ENCODE measurements at places on chromosomes 16 and 17.

DNA sequence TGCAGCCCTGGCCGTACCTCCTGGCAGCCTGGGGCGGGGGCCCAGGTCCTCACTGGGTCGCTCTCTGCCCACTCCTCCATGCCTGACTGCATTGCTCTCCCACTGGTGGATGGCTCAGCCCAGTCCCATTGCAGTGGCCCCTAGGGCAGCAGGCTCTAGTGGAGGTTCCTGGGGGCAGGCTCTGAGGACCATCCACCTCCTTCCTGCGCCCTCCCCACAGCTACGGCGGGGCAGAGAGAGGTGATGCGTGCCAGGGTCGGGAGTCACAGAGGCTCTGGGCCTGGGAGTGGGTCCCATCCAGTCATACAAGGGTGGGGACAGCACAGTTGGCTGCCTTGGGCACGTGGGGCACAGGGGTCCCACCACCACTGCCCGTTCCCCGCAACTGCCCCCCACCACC is 44.0 kb upstream of the CLEC19A start:
- no peak for DNase-seq

DNA sequence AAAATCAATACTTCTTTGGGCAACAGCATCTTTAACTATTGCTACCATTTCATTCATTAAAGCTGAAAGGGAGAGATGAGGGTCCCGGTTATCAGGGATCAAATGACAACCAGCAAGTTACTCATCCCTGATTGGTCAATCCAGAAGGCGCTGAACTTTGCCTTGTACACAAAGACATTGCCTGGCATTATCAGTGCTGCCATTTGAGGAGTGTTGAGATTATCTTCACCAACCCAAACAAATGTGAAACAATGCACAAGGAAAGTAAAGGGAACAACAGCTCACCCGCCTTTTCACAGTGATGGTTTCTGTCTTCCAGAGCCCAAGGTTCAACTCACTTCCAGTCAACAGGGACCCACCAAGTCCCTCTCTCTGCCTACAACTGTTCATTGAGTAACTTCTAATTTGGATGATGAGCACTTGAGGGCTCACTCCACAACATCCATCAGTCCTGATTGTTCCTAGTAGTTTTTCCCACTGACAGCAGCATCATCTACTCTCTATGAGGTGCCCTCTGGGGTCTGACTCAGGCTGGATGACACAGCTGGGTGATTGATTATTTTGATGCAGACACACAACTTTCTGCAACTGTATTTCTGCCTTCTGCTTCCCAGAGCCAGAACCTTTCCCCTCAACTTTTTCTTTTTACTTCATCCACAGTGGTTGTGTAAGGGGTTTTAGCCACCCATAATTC is 32.0 kb downstream of the LYRM9 start:
- no peak for DNase-seq

GRCh38 chr16:66401610-66402009 is 25.5 kb upstream of the BEAN1 start:
- DNase-seq, result no peak

DNA sequence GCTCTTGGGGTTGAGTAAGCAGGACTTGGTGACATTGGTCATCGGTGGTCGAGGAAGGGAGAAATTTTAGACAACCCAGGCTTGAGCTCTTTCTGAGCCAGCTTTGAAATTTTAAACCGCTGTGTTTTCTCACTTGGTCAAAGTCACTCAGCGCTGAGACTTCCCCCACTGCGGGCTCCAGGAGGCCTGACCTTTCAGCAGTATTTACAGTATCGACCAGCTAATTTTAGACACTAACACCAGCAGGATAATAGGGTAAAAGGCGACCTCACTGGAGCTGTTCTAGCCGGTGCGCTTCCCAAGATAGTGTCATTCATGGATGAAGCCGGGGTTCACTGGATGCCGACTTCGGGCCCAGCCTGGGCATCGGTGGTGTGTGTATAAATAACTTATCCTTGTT is 29.7 kb upstream of the WSCD1 start:
- no peak for DNase-seq

- no peak for DNase-seq
Measured at GRCh38 chr16:88376835-88377726, 5.7 kb upstream of the ZNF469 start.

- DNase-seq, result no peak
Measured at GRCh38 chr17:82267575-82268379, 5.7 kb downstream of the CSNK1D start.

DNA sequence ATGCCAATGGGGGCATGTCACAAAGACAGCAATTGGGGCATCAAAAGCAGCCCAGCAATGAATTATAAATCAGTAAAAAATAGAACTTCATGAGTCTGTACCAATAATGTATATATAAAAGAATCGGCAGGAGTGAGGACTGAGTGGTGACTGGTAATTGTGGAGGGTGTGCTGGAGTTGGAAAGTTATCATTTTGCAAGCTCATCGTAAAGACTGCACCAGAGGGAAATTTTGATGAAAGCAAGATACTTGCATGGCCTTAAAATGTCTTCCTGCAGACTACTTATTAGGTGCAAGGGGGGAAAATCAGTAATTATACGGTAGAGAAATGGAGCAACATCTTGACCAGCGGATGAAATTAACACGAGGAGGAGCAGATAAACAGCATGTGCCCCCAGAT is 138.9 kb downstream of the AATF start:
- no peak for DNase-seq

DNA sequence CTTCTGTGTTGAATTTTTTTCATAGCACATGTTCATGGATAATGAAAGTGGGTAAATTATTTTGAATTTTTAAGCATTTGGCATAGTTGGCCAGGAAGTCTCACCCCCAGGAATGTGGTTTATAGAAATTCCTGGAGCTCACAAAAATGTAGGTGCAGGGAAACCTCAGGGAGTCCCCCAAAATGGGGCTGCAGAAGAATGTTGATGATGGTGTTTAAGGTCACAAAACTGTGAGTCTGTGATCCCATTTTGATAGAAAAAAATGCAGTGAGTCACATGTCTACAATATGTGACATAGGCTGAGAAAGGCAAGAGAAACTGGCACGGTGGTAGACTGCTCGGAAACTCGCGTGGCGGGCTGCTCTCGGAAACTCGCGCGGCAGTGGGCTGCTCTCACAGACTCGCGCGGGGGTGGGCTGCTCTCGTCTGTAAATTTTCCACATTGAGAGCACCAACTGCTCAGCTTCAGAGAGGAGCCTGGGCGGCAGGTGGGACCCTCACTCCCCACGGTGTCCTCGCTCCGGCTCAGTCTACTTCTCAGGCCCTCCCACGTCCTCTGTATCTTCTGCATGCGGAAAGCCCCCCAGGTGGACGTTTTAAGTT is 18.7 kb upstream of the MC1R start:
- no peak for DNase-seq

GRCh38 chr16:9115277-9115676 is 23.8 kb downstream of the HAPSTR1 start:
- no peak for DNase-seq

All from NCI-H748 treated with DMSO at 0.1 percent for 48 hours (cell line).